ENCODE measurements at places on chromosomes 3 and 15.

GRCh38 chr3:70182166-70182565 is 130.3 kb downstream of the MDFIC2 start:
- no peak for DNase-seq

DNA sequence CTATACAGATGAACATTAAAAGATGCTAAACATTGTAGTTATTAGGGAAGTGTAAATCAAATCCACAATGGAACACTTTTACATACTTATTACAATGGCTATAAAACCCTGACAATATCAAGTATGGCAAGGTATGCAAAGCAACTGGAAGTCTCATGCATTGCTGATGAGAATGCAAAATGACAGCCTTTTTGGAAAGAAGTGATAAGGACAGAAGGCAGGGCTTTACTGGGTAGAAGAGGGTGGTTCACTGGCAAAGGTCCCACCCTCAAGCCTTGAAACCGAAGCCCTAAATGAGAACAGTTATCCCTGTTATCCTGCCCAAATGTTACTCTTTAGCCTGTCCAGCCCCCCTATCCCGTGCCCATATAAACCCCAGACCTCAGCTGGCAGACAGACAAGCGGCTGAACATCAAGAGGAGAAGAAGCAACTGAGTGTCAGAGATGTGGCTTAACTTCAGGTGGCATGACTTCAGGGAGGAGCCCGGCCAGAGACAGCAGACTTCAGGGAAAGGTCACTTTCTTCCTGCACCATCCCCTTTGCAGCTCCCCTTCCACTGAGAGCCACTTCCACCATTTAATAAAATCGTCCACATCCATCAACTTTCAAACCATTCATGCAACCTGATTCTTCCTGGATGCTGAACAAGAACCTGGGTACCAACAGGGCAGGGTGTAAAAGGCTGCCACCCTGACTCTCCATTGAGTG is 732 bp upstream of the GCSAM start:
- DNase-seq = no peak

DNA sequence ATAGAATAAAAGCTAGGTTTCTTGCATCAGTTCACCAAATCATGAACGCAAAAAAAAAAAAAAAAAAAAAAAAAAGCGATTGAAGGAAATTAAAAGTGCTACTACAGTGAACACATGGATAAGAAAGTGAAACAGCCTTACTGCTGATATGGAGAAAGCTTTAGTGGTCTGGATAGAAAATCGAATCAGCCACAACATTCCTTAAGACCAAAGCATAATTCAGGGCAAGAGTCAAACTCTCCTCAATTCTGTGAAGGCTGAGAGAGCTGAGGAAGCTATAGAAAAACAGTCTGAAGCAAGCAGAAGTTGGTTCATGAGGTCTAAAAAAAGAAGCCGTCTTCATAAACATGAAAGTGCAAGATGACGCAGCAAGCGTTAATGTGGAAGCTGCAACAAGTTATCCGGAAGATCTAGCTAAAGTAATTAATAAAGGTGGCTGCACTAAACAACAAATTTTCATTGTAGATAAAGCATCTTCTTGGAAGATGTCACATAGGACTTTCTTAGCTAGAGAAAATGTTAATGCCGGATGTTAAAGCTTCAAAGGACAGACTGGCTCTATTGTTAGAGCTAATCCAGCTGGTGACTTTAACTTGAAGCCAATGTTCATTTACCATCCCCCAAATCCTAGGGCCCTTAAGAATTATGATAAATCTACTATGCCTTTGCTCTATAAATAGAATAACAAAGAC is 19.2 kb downstream of the P3H2 start:
- DNase-seq = no peak

GRCh38 chr15:41849861-41850260 is 11.2 kb downstream of the PLA2G4B start:
- DNase-seq = no peak

- DNase-seq = no peak
Observed at GRCh38 chr3:177781686-177782161, 584.4 kb upstream of the TBL1XR1 start.

- no peak for DNase-seq
Observed at GRCh38 chr3:88713233-88713691, 394.2 kb upstream of the EPHA3 start.

DNA sequence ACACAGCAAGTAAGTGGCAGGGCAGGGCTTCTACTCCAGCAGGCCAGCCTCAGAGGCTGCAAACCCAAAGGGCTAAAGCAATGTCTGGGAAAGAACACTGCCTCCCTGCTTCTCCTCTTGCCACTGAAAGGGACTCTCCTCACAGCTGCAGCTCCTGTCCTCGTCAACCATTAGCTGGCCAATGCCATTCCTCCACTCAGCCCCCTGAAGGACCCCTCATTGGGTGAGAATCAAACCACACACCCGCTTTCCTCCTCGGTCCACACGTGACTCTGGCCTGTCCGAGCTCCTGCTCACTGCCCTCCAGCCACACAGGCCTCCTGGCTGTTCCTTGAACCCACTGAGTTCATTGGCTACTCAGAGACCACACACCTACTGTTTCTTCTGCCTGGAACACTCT is 253.7 kb upstream of the TLE3 start:
- DNase-seq = no peak

DNA sequence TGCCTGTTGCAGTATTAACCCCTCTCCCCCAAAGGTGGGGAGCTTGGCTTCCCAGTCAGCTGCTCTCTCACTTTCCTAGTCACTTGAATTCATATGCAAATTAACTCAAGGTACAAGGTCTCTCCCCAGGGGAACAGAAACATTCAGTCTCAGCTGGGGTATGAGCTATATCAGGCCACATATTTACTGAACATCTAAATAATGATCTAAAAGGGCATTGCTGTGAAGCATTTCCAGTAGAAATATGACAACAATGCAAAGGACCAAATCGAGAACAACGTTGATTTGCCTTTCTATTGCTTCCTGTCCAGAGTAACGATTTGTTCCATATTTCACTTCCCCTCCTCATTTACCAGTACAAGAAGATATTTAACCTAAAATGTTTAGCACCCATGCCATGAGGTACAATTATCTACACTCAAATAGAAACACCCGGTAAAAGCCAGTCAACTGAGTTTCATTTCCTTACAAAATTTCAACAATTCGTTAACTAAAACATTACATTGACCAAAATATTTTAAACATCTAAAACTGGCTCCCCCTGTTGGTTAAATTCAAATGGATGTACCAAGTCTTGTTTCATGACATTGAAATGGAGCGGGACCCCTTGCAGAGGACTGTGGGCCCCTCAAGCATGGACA is 36.5 kb upstream of the KLHL6 start:
- DNase-seq = no peak

GRCh38 chr3:160973067-160973809 is 131.9 kb downstream of the B3GALNT1 start:
- DNase-seq = no peak

DNA sequence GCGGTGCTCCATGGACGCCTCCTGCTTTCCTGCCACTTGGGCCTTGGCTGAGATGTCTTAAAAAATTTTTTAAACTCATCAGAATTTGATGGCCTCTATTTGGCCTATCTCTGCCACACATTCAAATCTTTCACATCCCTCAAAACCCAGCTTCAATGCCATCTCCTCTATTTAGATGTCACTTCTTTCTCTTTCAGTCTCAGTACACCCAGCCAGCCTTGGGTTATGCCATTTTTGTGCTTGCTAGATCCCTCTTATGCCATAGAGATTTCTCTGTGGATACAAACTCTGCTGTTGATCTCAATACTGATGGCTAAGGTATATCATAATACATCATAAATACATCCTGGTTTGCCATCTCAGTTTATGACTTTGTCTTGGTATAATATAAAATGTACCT is 222.3 kb upstream of the TPRG1 start:
- no peak for DNase-seq

- no peak for DNase-seq
Observed at GRCh38 chr3:38548154-38548931, 52.2 kb downstream of the EXOG start.
